Muscle of back (tissue), 13 donors: ENCODE measurements at places on chromosomes 1 and 21. TPM values are rescaled to one million over a fixed set of nuclear protein-coding genes. Genes with fewer than 3 reads are reported as not detected.

ZZZ3 gene
- 35.9 TPM for polyA plus RNA-seq

CHI3L2 gene
- polyA plus RNA-seq: not detected

PGLYRP3 gene
- polyA plus RNA-seq: not detected

GSTM4 gene
- 25.8 TPM for polyA plus RNA-seq

KCNN3 gene
- 8.1 TPM for polyA plus RNA-seq

PCSK9 gene
- polyA plus RNA-seq: 6.5 TPM

MINDY1 gene
- polyA plus RNA-seq: 19.8 TPM

NEGR1 gene
- 12.2 TPM for polyA plus RNA-seq

CATSPERE gene
- polyA plus RNA-seq: 0.84 TPM

FBLIM1 gene
- 26.4 TPM for polyA plus RNA-seq

MRPL37 gene
- 57.3 TPM for polyA plus RNA-seq

MRPS6 gene
- polyA plus RNA-seq: 39.8 TPM

NBPF1 gene
- polyA plus RNA-seq: 95.8 TPM

CLIC6 gene
- 0.07 TPM for polyA plus RNA-seq

KCNK2 gene
- polyA plus RNA-seq: 7.6 TPM
